ENCODE measurements at places on chromosomes 7 and 10. TPM values are rescaled to one million over a fixed set of nuclear protein-coding genes. Genes with fewer than 3 reads are reported as not detected.
A peak's percentile ranks its signal among the peaks of the same experiment; 100 is the strongest.

GRCh38 chr7:107065929-107066247 is 21.4 kb downstream of the PRKAR2B start:
- no peak for DNase-seq

- DNase-seq = no peak
These were observed 27.1 kb downstream of the ATXN7L1 start for GRCh38 chr7:105849122-105849855.

DNA sequence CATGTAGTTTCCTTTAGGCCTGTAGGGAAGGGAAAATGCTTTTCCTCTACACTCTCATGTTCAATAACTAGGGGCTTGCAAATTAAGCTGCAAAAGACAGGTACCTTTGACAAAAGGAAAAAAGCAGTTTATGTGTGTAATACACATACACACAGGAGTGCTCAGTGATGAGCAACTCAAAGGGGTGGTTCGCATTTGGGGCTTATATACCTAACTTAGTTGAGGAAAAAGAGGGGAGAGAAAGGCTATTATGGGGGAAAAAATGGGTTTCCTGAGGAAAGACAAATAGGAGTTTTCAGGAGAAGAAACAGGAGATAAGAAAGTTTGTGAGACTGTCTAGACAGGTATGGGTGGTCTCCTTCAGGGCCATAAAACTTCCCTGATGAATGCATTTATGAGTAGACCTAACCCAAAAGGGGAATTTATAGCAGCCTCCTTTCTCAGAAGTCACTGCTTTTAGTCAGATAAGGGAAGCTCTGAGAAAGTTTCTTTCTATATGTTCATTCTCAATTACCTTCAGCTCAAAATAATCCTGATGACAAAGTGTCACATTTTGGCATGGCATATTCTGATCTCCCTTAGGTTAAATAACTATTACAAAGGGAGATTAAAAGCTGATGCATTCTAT is 55.2 kb upstream of the EZH2 start:
- no peak for DNase-seq

- DNase-seq = no peak
These were observed 757.3 kb downstream of the TYW1 start for GRCh38 chr7:67753891-67754290.

GRCh38 chr7:19133886-19134285 is 11.3 kb downstream of the FERD3L start:
- DNase-seq = no peak

- DNase-seq = peak; percentile 16
These were observed 208.0 kb downstream of the GPR37 start for GRCh38 chr7:124557587-124557986.

DNA sequence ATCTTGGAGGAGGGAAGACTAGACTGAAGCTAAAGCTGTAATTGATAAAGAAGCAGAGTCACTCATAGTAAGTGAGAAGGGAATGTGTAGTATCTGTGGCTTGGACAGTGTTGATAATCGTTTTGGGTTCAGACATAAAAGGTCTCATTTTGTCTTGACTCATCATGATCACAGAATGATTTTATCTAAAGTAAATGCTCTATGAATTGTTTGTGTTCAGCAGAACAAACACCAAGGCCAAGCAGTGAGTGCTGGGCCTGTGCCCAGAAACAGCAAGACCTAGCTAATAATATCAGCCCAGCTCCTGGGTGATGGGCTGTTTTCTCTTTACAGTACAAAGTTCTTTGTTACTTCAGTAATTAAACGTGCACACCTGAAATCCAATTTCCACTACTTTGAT is 26.7 kb upstream of the CD36 start:
- DNase-seq = peak; percentile 68

GRCh38 chr10:37856881-37857286 is 526 bp downstream of the ZNF248 start:
- no peak for DNase-seq

- peak; percentile 81 for DNase-seq
These were observed 549.1 kb downstream of the NXPH1 start for GRCh38 chr7:8982338-8982992.

GRCh38 chr10:1413256-1413655 is 324.1 kb downstream of the ADARB2 start:
- DNase-seq = no peak

- no peak for DNase-seq
These were observed 305.5 kb upstream of the NRG3 start for GRCh38 chr10:81569488-81569887.

DNA sequence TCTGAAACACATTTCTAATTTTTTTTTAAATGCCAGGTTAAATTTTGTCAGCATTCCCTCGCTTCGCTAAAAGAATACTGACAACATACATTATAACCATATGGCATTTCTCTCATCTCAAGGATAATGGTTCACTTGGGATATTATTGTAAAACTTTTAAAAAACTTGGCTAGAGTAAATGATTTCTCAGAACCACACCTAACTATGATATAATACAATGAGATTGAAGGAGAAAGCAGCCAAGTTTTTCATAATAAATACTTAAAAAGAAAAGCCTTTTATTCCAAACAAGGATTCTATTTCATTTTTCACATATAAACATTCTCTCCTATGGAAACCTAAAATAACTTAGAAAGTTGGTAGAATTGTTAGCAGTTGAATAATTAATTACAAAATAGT is 413.9 kb downstream of the HGF start:
- no peak for DNase-seq

DNA sequence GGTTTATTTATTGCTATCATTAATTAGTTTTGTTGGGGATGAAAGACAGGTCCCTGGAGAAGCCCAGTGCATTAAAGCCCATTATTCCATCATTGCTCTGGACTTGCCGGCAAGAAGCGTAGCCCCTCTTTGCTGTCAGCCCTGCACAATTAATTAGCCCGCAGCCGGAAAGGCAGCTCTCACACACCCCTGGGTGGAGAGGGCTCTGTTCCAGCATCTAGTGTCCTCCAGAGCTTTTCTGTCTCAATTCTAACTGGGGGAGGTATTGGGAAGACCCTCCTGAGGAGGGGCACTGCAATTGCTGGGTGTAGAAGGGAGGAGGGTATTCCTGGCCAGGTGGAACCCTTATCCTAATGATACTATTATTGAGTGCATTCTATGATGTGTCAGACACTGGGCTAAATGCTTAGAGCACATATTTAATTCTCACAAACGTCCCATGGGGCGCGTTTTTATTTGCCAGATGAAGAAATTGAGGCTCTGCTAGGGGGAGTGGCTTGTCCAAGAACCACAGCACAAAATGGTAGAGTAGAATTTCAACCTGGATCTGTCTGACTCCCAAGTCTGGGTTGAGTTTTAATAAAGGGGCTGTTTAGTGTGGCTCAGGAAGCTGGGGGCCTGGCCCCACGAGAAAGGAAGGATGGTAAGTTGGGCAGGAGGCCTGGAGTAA is 148.1 kb upstream of the PCBD1 start:
- no peak for DNase-seq

GRCh38 chr10:63267414-63268148 is 134.5 kb downstream of the NRBF2 start:
- peak; percentile 32 for DNase-seq

DNA sequence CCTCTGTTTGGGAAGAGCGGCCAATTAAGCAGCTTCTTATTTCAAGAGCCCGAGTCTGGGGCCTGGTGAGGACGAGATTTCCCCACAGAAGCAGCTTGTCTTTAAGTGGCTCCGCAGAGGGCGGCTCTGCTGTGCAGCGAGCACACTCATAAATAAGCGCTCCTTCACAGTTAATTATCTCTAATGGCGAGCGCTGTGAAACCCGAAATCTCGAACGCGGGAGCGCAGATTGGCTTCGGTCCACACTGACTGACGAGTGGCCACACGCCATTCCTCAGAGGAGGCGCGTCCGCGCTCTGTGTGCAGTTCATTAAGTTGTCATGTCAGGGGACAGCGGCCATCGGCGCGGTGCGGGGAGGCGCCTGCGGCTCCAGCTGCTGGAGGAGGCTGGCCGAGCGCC is 560.9 kb downstream of the DNAJB6 start:
- peak; percentile 60 for DNase-seq

DNA sequence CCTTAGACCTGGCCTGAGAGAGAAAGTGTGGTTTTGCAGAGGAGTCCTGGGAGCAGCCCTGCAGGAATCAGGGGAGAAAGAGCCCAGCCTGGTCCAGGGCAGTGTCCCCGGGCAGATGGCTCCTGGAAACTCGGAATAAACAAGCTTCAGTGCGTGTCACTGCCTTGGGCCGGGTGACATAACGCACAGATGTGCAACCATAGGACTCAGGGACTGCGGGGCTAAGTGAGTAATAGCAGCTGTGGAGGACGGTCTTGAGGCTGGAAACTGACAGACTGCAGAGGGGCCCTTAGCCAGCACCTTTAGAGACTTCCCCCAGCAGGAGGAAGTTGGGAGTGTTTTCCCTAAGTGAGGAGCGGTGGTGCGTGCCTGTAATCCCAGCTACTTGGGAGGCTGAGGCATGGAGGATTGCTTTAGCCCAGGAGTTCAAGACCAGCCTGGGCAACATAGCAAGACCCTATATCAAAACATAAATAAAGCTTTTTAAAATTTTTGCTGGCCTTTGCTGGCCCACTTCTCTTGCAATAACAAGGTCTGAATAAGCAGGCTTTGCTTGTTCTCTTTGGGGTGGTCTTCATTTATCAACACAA is 5.3 kb upstream of the CLIP2 start:
- no peak for DNase-seq

GRCh38 chr7:108592646-108593201 is 23.1 kb downstream of the DNAJB9 start:
- no peak for DNase-seq

GRCh38 chr10:86100581-86101061 is 266.0 kb downstream of the GRID1 start:
- DNase-seq = no peak

DNA sequence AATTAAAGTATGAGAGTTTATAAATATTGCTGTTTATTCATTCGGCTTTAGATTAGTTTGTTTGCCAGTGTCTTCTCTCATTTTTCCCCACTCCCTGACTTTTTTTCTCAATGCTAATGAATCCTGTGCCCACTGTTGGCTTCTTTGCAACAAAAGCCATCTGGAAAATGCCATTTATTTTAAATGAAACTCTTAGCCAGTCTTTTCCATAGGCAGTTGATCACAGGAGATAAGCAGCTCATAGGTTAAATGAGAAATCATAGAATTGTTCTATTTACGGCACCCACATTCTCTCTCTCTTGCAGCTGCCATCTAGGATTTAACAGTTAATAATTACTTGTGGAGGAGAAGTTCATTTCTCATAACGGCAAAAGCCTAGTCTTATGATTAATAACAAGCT is 249.3 kb upstream of the POM121L12 start:
- DNase-seq = no peak

- peak; percentile 4 for DNase-seq
These were observed 359.5 kb upstream of the ANKRD30A start for GRCh38 chr10:36765782-36766414.

DNA sequence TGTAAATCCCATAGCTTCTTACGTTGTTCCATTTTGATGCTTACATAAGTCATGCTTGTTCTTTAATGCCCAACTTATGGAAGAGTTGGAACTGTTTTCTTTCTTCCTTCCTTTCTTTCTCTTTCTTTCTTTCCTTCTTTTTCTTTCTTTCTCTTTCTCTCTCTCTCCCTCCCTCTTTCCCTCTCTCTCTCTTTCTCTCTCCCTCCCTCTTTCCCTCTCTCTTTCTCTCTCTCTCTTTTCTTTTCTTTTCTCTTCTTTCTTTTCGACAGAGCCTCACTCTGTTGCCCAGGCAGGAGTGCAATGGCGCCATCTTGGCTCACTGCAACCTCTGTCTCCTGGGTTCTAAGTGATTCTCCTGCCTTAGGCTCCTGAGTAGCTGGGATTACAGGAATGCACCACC is 18.9 kb downstream of the FAM131B start:
- DNase-seq = no peak

Gene MARCHF5
- 29.5 TPM for total RNA-seq

Gene ESYT2
- total RNA-seq = 73.9 TPM

Gene AQP1
- total RNA-seq = 81.2 TPM

Gene LIPF
- not detected for total RNA-seq

Gene PDK4
- total RNA-seq = 24.5 TPM

Gene NMT2
- 43.1 TPM for total RNA-seq

Gene IGFBP1
- total RNA-seq = 0.72 TPM

All from spinal cord (tissue), 10 donors.